ENCODE measurements at places on chromosomes 6 and 20. TPM values are rescaled to one million over a fixed set of nuclear protein-coding genes. Genes with fewer than 3 reads are reported as not detected.

The LGSN gene
- not detected for total RNA-seq

The NKAIN4 gene
- not detected for total RNA-seq

The NOTCH4 gene
- 0.65 TPM for total RNA-seq

The REM1 gene
- not detected for total RNA-seq

The GTSF1L gene
- total RNA-seq: not detected

The NR2E1 gene
- total RNA-seq: not detected

The RWDD2A gene
- 6.1 TPM for total RNA-seq

The PAK1IP1 gene
- total RNA-seq: 16.6 TPM

DNA sequence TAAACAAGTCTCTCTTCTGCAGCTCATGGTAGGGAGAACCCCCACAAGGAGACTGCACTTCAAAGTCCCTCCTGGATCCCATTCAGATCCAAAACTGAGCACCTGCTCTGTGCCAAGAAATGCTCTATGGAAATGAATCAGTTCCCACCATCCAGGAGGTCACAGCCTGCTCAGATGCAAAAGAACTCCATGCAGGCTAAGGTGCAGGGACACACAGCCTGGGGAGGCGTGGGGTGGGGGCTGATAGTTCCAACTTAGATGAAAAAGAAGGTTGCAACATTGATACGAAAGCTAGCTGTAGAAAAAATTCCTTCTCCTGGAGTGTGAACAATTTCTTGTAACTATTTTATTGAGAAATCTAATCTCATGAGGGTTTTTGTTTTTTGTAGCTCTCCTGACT is 111.0 kb upstream of the TMEM170B start:
- no peak overlapping the region for H3K4me3 ChIP-seq
- no peaks in the 10 kb centered on the region for H3K36me3 ChIP-seq
- H3K27me3 ChIP-seq: no peaks in the 10 kb centered on the region
- peaks cover 51% of the 10 kb centered on the region for H3K4me1 ChIP-seq
- no peak for DNase-seq
- H3K27ac ChIP-seq: no peak overlapping the region

DNA sequence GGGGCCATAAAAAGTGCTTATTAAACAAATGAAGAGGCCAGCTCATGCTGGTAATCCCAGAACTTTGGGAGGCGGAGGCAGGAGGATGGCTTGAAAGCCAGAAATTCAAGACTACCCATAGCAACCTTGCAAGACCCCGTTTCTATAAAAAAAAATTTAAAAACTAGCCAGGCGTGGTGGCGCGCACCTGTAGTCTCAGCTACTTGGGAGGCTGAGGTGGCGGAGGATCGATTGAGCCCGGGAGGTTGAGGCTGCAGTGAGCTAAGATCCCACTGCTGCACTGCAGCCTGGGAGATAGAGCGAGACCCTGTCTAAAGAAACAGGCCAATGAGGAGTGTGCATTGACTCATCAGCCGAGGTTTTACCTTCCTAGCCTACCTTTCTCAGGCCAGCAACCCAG is 15.2 kb downstream of the NPEPL1 start:
- peaks cover 20% of the 10 kb centered on the region for H3K36me3 ChIP-seq
- no peaks in the 10 kb centered on the region for H3K4me1 ChIP-seq
- H3K27ac ChIP-seq: no peak overlapping the region
- DNase-seq: no peak

DNA sequence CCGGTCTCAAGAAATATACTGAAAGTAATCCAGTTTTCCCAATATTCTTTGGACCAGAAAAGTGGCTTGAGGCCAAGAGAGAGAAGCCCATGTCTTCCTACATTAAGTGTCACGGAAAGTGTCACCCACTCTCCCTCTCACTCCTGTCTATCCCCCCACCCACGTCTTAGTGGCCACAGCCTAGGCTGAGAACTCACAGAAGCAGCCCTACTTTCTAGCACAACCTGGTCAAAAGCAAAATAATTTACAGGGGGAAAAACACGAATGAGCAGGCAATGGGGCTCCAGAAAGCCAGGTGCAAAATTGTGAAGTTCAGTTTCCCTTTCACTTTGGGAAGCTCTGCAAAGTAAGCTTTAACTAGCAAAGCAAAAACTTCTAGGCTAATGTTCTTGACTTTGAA is 118.0 kb downstream of the OPRM1 start:
- H3K27ac ChIP-seq: no peak overlapping the region
- H3K36me3 ChIP-seq: no peaks in the 10 kb centered on the region
- no peaks in the 10 kb centered on the region for H3K4me1 ChIP-seq
- H3K27me3 ChIP-seq: no peaks in the 10 kb centered on the region
- H3K4me3 ChIP-seq: no peak overlapping the region

GRCh38 chr6:169174516-169175359 is 78.9 kb downstream of the THBS2 start:
- no peak for DNase-seq
- no peaks in the 10 kb centered on the region for H3K36me3 ChIP-seq

- no peak overlapping the region for H3K27ac ChIP-seq
- H3K27me3 ChIP-seq: no peaks in the 10 kb centered on the region
- no peak overlapping the region for H3K4me3 ChIP-seq
Observed at GRCh38 chr6:97195117-97195516, 87.9 kb downstream of the MMS22L start.

- no peaks in the 10 kb centered on the region for H3K4me1 ChIP-seq
- no peaks in the 10 kb centered on the region for H3K27me3 ChIP-seq
- DNase-seq: no peak
- no peak overlapping the region for H3K27ac ChIP-seq
- no peaks in the 10 kb centered on the region for H3K36me3 ChIP-seq
Observed at GRCh38 chr6:170082531-170083187, 208.2 kb downstream of the DLL1 start.

- H3K27me3 ChIP-seq: no peaks in the 10 kb centered on the region
- peak overlapping the region; percentile 29 for H3K27ac ChIP-seq
- no peaks in the 10 kb centered on the region for H3K36me3 ChIP-seq
- H3K4me3 ChIP-seq: peak overlapping the region; percentile 39
- peak; percentile 90 for DNase-seq
Observed at GRCh38 chr6:14037402-14038277, 79.9 kb upstream of the CD83 start.

GRCh38 chr6:16559071-16559470 is 202.2 kb downstream of the ATXN1 start:
- H3K4me1 ChIP-seq: peaks cover 10% of the 10 kb centered on the region
- no peak overlapping the region for H3K27ac ChIP-seq
- no peak overlapping the region for H3K4me3 ChIP-seq
- DNase-seq: peak; percentile 14

- H3K4me1 ChIP-seq: no peaks in the 10 kb centered on the region
- H3K4me3 ChIP-seq: no peak overlapping the region
- peaks cover 12% of the 10 kb centered on the region for H3K27me3 ChIP-seq
- no peak overlapping the region for H3K27ac ChIP-seq
- peak; percentile 85 for DNase-seq
Observed at GRCh38 chr20:59515013-59515905, 89.1 kb upstream of the PHACTR3 start.

DNA sequence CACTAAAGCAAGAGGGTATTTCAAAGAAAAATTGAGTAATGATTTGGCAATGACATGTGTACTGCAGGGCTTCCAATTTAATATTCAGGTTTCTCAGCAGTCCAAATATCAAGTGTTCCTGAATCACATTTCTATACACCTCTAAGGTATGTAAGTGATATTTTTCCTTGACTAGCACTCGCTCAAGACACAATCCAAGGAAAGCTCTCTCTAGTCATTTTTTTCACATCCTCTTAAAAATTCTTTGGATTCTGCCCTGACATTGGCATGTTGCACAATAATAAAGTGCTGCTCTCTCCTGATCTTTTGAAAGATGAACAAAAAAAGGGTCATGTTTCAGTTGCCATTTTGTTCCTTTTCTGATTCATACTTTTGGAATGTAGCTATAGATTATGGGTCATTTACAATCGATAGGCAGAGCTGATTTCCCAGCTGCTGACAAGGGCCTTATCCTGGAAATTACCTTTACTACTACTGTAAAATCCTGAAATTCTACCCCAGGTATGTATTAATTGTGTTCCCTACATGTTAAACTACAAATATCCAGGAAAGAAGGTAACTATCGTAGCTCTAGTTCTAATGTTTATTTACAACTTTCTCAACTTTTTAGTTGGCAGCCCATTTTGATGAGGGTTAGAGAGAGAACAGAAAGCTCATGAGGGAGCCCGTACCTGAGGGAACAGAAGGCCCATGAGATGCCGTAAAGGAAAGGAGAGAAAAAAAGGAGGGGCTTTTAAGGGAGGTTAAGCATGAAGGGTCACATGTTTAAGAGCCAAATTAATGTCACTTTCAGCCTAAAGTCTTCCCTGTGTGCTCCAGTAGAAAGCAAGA is 22.2 kb upstream of the ADGRG6 start:
- no peaks in the 10 kb centered on the region for H3K4me1 ChIP-seq
- no peak overlapping the region for H3K27ac ChIP-seq
- H3K27me3 ChIP-seq: no peaks in the 10 kb centered on the region
- H3K36me3 ChIP-seq: no peaks in the 10 kb centered on the region
- no peak overlapping the region for H3K4me3 ChIP-seq

- H3K27ac ChIP-seq: no peak overlapping the region
- H3K4me1 ChIP-seq: peaks cover 20% of the 10 kb centered on the region
- H3K4me3 ChIP-seq: no peak overlapping the region
Observed at GRCh38 chr20:36523341-36523740, 18.0 kb upstream of the MYL9 start.

GRCh38 chr6:151763938-151764680 is 43.4 kb upstream of the ESR1 start:
- H3K27ac ChIP-seq: peak overlapping the region; percentile 61
- H3K36me3 ChIP-seq: no peaks in the 10 kb centered on the region
- H3K27me3 ChIP-seq: no peaks in the 10 kb centered on the region
- peaks cover 9% of the 10 kb centered on the region for H3K4me1 ChIP-seq
- H3K4me3 ChIP-seq: peak overlapping the region; percentile 86

DNA sequence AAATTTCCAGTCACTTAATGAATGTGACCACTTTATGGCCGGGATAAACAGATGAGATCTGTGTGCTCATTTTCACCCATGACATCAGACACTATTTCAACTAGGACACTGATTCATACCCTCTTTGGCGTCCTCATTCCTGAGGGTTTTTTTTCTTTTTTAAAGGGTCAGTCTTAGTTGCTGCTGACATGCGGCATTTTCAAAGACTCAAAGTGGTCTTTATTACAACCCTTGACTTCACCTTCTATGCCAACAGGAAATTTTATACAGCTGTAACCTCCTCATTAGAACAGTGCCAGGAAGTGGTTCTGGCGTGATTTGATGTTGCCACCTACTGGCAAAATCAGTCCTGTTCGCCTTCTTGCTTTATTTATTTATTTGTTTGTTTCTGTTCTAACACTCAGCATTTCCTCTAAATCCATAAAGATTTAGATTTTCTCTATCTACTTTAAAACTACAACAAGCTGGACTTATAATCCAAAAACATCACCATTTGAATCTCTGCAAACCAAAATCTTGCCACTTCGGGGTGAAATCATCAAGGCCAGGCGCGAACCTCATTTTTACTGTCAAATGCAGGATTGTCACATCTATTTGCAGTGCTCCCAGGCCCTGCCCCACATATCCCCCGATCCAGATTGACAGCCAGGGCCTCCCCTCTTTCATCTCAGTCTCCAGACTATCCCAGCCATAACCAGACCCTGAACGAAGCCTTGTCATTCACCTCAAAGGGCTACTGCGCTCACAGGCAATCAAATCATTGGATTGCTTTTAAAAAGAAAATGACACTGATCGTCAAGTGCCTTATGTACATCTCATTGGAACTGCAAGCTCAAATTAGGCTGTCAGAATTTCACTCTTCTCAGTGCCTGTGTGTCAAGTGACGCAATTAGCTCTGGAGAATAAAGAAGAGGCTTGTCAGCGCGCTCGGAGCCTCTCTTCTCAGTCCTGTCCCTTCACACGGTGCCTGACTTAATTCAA is 77.5 kb downstream of the C6orf118 start:
- DNase-seq: peak; percentile 85
- no peak overlapping the region for H3K4me3 ChIP-seq

DNA sequence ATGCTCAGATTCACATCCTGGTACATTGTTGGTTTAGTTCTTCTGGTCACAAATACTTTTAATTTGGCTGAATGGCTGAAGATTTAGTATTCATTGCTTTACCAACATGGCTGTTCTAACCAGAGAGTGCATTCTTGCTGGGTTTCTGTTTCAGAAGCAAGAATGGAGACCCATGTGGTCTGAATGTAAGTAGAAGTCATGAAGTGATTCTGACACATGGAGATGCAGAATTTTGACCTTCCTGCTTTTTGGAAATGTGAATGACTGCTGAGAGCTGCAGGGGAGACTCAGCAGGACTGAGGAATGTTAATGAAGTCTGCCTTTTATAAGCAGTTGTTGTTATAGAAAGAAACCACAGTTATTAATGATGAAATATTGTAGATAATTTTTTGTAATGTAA is 576.1 kb upstream of the MARCKS start:
- no peak overlapping the region for H3K27ac ChIP-seq
- no peaks in the 10 kb centered on the region for H3K27me3 ChIP-seq
- peak; percentile 10 for DNase-seq
- H3K36me3 ChIP-seq: 0 out of 2 replicates have a peak, but pooled peaks cover 5% of the 10 kb centered on the region
- H3K4me1 ChIP-seq: peaks cover 17% of the 10 kb centered on the region

DNA sequence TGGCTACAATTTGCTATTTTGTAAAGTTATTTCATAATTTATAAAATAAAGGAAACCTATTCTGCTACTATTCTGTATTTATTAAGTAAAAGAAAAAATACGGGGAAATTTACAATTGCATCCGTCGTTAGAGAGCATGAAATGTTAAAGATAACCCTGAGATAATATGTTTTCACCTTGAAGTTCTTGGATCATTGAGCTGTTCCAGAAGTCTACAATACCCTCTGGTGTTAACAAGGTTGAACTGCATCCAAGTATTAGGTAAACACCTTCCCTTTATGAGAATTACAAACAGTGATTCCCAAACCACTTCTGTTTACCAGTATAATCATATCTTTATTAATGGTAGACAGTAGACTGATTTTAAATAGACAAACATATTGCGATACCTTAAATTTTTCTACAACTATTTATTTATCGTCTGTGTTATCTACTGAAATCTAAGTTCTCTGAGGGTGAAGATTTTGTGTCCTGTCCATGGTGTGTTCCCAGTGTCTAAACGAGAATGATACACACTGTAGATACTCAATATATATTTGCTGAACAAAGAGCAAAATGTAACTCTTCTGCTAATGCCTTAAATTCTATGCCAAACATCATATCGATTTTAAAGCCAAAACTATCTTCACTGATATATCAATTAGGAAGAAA is 28.2 kb downstream of the TBC1D32 start:
- H3K27me3 ChIP-seq: no peaks in the 10 kb centered on the region
- H3K4me1 ChIP-seq: peaks cover 15% of the 10 kb centered on the region
- peak; percentile 53 for DNase-seq

DNA sequence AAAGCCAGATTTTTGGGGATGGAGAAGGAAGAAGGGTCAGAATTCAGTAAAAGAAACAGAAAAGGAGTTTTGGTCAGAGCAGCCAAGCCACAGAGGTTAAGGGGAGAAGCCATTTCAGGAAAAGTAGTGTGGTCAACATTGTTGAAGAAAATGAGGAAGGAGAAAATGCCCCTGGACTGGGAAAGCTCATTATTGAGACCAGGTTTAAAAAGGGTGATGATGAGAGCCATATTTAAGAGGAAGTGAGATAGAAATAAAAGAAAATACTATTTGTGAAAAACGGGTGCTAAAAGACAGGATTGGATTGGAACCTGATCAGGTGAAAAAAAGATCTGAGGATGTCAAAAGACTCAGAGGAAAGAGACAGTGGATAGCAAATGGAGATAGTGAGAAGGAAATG is 75.8 kb downstream of the CEP162 start:
- DNase-seq: no peak
- no peak overlapping the region for H3K27ac ChIP-seq
- no peaks in the 10 kb centered on the region for H3K27me3 ChIP-seq
- H3K36me3 ChIP-seq: no peaks in the 10 kb centered on the region
- H3K4me3 ChIP-seq: no peak overlapping the region

Measured in GM23248 (cell line).